ENCODE measurements at places on chromosomes 7 and 10. TPM values are rescaled to one million over a fixed set of nuclear protein-coding genes. Genes with fewer than 3 reads are reported as not detected.

DNA sequence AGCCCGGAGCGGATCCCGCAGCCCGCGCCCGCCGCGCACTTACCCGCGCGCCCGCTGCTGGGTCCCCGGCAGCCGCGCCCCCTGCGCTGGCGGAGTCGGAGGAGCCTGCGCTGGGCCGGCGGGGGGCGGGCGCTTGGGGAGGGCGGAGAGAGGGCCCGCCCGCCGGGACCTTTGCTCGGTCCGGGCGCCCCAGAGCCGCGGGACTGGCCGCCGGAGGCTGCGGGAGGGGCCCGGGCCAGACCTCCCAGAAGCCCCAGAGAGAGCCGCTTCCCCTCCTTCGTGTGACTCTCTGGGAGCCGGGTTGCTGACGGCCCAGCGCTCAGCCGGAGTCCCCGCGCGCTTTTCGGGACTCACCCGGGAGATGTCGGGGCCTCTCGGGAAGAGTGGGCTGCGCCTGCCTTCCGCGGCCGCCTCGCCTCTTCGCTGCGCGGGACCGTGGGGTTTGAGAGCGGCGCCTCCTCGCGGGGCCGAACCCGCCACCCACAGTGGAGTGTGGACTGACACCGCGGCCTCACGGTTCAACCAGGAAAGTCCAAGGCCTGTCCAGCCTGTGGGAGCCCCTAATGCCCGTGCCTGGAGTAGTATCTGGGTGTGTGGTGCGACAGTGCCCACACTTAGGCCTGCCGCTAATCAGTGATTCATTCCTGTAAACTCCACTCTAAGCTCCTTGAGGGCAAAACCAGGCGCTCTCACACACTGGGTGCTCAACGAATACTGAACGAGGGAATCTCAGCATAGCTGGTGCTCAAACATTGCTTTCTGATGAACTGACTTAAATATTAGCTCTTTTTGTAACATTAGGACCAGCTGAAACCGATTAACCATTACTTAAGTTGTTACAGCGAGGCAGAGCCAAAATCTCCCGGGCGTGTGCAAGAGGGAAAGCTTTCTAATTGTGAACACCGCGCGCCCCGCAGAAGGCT lies at the start of gene GSDME:
TSS of gene GSDME (minus strand) at position 112 of the 923 bp plus-strand sequence. CDS start 7,690 bp downstream, outside the sequence.
- H3K36me3 ChIP-seq = no peaks in the 10 kb centered on the region
- no peaks in the 10 kb centered on the region for H3K27me3 ChIP-seq
- no peaks in the 10 kb centered on the region for H3K4me1 ChIP-seq
- peak within 1 kb of the TSS; percentile 70 for H3K4me3 ChIP-seq
- peak within 1 kb of the TSS; percentile 10 for H3K27ac ChIP-seq

Gene HOXA5
- 18.3 TPM for total RNA-seq

Gene CRYGN
- total RNA-seq = 0.59 TPM

DNA sequence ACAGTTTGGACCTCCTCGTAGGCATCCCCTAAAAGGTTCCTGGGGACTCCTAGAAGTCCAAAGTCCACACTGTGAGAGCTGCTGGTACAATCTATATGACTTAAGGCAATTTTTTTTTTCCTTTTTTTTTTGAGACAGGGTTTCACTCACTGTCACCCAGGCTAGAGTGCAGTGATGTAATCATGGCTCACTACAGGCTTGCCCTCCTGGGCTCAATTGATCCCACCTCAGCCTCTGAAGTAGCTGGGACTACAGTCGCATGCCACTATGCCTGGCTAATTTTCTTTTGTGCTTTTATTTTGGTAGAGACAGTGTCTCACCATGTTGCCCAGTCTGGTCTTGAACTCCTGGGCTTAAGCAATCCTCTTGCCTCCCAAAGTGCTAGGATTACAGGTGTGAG lies 4.6 kb upstream of the SPOCK2 start:
- H3K36me3 ChIP-seq = no peaks in the 10 kb centered on the region
- H3K4me1 ChIP-seq = peaks cover 8% of the 10 kb centered on the region
- H3K4me3 ChIP-seq = no peak overlapping the region
- H3K27ac ChIP-seq = no peak overlapping the region
- no peaks in the 10 kb centered on the region for H3K27me3 ChIP-seq

- H3K4me1 ChIP-seq = peaks cover 17% of the 10 kb centered on the region
- no peak overlapping the region for H3K27ac ChIP-seq
- H3K4me3 ChIP-seq = no peak overlapping the region
- DNase-seq = no peak
- H3K36me3 ChIP-seq = no peaks in the 10 kb centered on the region
Observed at GRCh38 chr7:98249106-98249505, 2.9 kb downstream of the TECPR1 start.

Gene PHYHIPL
- total RNA-seq = not detected

- H3K4me3 ChIP-seq = no peak overlapping the region
- no peak overlapping the region for H3K27ac ChIP-seq
- no peaks in the 10 kb centered on the region for H3K27me3 ChIP-seq
- no peak for DNase-seq
- no peaks in the 10 kb centered on the region for H3K36me3 ChIP-seq
- no peaks in the 10 kb centered on the region for H3K4me1 ChIP-seq
Observed at GRCh38 chr7:22140578-22140977, 194.9 kb upstream of the CDCA7L start.

DNA sequence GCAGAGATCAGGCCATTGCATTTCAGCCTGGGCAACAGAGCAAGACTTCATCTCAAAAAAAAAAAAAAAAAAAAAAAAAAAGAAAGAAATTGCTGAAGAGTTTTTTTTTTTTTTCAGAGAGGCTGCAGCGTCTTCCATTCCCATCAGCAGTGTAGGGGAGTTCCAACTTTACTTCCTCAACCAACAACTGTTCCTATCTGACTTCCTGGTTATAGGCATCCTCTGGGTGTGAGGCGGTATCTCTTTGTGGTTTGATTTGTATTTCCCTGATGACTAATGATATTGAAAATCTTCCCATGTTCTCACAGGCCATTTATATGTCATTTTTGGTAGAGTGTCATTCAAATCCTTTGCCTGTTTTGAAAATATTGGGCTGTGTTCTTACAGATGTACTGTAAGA lies 40.2 kb downstream of the PRTFDC1 start:
- H3K27me3 ChIP-seq = no peaks in the 10 kb centered on the region
- no peak for DNase-seq
- no peak overlapping the region for H3K4me3 ChIP-seq
- H3K4me1 ChIP-seq = peaks cover 29% of the 10 kb centered on the region
- no peaks in the 10 kb centered on the region for H3K36me3 ChIP-seq

DNA sequence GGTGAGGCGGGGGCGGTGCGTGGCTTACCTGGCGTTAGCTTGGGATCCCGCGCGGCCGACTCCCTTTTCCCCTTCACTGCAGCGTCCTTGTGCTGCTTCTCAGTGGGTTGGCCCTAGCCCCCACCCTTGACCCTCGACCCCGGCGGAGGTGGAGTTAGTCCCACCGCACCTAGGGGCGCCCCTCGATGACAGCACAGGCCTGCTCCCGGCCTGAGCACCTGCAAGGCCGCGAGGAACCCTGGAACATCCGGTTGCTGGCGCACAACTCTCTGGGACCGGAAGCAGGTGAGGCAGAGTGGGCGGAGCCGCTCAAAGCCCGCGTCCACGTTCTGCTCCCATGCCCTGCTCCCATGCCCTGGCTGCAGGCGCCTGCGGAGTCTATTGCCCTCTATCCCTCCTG lies 266.9 kb downstream of the USP6NL start:
- H3K27ac ChIP-seq = no peak overlapping the region
- no peaks in the 10 kb centered on the region for H3K36me3 ChIP-seq
- H3K27me3 ChIP-seq = no peaks in the 10 kb centered on the region
- DNase-seq = no peak

Measured in tibial nerve (tissue), 4 donors.